ENCODE measurements at places on chromosomes 5 and 9.

DNA sequence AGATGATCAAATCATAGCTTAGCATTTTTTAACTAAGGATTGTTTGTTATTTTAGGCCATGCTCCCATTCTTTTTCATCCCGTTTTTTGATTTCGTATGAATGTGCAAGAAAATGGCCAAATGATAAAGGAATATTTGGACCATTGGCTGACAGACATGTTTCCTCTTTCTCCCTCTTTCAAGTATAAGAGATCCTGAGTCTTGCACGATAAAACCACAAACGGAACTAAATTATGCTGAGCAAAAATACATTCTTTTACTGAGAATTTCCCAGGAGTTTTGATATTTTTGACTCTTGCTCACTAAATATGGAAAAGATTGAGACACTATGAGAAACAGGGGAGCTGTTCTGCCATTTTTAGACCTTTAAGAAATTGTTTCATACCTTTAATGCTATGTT is 90.4 kb upstream of the KLF9 start:
- DNase-seq = peak; percentile 10

DNA sequence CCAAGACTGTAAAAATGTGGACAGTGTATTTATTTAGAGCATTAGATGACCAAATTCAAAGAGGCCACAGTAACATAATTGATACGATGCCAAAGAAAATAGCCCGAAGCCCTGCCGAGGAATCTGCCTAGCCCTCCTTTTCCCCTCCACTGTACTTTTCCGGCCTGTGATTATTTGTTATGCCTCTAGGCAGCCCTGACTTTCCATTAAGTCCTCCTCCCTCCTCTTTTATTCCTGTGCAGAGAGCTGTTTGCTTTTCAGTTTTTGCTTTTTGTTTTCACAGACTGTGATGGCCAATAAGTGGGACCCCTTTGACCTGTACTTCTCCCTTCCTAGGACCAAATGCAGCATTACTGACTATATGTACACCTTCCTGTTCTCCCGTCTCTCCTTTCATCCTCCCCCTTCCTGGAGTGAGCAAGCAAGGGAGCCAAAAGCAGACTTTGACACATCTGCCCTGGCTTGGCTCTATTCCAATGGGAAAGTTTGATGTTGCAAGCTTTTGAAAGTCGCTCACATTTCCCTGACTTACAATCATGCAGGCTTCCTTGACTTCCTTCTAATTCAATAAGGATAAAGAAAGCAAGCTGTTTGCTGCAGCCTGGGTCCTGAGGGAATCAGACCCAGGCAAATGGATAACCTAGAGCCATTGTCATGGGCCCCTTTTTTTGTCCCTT is 76.1 kb downstream of the NREP start:
- peak; percentile 93 for DNase-seq

DNA sequence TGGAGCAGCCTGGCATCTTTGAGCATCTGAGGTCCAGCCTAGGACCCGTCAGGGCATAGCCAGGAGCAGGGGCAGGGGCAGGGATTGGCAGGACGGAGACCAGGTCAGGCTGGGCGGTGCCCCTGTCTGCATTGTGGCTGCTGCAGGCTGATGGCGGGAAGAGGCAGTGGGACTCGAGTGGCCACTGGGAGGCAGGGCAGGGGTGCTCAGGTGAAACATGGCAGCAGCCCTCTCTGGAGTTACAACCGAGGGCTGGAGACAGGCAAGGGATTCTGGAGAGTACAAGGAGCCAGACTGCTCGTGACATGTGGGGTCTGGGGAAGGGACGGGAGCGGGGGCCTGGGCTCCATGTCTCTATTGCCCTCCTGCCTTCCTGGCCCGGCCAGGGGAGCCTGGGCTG is 97.4 kb upstream of the RAPGEF1 start:
- DNase-seq = no peak

DNA sequence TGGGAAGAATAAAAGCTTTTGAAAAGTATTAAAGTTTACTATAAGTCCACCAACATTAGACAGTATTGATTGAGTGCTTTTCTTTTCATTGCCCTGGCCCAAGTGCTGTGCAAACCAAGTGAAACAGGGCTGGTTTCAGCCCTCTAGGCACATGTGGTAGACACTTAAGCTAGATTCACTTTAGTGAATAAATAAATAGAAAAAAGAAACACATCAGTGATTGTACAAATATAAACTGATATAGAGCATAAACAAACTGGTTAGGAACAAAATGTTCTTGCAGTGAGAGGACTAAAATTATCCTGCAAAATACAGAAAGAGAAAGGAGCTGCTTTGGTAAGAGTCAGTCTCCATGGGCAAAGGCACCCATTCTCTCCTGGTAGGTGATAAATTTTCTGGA is 29.7 kb downstream of the ACTBL2 start:
- no peak for DNase-seq

DNA sequence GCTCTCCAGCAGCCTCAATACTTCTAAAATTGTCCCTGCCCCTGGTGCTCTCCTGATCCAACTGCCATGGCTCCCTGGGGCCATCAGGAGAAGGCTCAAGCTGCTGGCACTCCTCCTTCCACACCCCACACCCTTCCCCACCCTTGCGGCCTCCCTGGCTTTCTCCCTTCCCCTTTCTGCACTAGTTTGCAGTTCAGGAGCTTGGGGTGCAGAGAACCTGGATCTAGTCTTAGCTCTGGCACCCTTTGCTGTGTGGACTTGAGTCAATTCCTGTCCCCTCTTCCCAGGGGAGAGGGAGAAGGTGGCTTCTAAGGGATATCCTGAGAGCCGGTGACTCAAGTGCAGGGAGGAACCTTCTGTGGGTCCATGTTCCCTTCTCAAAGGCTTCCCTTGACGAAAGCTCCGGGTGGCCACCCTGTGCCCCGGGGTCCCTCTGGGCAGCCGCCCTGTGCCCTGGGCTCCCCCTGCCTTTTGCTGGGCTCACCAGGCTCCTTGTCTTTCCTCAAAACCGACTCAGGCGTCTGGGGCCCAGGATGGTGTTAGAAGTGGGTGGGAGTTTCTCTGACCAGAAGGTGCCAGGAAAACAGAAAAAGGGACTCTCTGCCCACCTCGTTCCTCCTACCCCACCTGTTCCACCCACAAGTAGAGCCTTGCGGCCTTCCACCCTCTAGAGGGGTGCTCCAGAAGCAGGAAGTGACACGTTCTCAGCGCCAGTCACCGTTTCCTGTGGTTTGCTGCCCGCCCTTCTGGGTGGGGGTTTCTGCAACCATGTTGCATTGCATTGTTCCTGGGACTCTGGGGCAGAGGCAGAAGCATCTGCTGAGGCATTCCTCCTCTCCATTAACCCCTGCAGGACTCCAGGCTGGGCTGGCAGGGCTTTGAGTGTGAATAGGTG is 15.0 kb downstream of the GLIPR2 start:
- no peak for DNase-seq

DNA sequence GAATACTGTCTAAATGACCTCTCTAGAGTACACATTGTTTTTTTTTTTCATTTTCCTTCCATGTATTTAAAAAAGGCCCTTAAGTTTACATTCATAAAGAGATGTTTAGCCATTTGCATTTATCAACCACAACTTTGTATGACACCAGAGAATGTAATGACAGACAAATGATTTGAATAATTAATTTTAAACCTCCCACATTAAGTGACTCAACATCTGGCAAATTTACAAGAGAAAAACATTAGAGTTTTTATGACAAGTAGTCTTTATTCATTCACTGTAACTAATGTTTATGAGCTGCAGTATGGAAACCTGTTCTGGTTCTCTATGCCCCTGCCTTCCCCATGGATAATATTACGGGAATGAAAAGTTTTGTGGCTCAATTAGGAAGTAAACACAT is 1093.8 kb upstream of the CDH9 start:
- DNase-seq = peak; percentile 6

DNA sequence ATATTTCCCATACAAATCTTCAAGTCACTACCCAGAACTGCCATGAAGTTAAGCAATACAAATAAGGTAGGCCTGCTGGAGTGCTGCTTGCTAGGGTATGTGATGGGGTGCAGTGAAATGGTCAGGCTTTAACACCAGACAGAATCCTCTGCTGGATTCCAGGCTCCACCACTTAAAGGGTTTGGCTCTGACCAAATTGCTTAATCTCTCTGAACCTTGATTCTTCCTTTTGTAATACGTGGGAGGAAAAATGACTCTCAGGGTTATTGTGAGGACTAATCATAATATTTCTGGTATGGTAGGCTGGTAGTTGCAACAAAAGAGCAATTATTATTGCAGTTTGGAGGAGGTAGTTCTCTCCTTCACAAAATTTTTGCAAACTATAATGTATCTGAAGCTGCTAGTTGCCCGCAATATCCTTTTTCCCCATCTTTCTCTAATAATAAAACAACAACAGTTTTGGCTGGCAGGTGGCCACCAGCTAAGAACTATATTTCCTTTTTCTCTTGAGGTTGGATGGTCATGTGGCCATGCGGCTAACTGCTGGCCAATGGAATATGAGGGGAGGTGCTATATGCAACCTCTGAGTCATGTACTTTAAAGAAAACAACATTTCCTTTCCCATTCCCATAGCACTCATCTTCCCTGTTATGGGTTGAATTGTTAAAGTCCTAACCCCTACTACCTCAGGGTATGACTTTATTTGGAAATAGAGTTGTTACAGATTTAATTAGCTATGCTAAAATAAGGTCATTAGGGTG is 44.1 kb downstream of the CCL28 start:
- DNase-seq = no peak

GRCh38 chr9:136050701-136051452 is 44.2 kb downstream of the NACC2 start:
- DNase-seq = no peak

GRCh38 chr9:126513159-126514036 is 100.3 kb upstream of the LMX1B start:
- DNase-seq = no peak

DNA sequence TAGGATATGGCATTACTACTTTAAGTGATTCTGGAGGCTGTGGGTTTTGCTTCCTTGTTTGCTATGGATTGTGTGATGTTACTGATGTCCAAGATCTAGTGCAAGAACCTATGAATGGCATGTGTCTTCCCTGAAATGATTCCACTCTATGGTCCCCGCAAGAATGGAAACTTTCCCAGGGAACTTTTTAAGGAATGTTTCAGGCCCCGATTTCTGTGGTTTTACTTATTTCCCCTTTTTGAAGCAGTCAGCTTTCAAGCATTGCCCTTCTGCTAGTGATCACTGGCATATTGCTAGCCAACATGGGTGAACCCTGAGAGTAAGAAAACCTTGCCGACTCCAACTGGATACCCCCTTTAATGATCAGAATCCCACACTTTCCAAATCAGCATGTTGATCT is 26.6 kb upstream of the CD180 start:
- no peak for DNase-seq

DNA sequence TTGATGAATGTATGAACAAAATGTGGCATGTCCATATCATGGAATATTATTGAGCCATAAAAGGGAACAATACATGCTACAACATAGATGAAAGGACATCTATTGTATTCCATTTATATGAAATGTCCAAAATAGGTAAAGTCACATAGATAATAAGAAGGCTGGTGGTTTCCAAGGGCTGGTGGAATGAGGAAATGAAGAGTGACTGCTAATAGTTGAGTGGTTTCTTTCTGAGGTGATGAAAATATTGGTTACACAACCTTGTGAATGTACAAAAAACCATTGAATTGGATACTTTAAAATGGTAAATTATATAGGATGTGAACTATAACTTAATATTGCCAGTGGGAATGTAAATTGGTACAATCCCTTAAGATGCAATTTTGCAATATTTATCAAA is 5.2 kb downstream of the ARSB start:
- DNase-seq = no peak

GRCh38 chr5:98365126-98365525 is 408.3 kb upstream of the RGMB start:
- no peak for DNase-seq

DNA sequence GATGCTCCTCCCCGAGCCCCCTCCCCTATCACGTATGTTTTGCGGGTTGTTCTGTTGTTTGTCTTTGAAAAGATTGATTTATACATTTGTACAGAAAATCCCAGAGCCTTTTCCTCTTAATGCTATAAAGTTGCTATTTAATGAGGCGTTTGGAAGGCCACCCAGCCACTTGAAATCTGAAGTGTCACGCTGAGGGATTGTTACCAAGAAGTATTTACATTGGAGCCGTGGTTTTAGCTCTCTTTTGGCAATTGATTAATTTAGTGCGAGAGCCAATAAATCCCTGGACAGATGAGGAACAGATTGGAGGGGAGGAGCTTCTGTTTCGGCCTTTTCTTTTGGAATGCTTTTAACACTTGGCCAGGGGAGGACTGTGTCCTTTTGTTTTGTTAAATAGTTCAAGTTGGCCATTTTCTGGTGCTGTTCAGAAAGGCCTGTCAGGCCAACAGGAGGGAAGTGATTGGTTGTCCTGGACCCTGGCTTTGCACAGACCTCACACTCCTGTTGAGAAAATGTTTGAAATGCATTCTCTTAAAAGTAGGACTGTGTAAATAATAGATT is 250.2 kb downstream of the PDZD2 start:
- DNase-seq = no peak

- DNase-seq = peak; percentile 12
Measured at GRCh38 chr5:83179966-83180365, 102.6 kb downstream of the XRCC4 start.

DNA sequence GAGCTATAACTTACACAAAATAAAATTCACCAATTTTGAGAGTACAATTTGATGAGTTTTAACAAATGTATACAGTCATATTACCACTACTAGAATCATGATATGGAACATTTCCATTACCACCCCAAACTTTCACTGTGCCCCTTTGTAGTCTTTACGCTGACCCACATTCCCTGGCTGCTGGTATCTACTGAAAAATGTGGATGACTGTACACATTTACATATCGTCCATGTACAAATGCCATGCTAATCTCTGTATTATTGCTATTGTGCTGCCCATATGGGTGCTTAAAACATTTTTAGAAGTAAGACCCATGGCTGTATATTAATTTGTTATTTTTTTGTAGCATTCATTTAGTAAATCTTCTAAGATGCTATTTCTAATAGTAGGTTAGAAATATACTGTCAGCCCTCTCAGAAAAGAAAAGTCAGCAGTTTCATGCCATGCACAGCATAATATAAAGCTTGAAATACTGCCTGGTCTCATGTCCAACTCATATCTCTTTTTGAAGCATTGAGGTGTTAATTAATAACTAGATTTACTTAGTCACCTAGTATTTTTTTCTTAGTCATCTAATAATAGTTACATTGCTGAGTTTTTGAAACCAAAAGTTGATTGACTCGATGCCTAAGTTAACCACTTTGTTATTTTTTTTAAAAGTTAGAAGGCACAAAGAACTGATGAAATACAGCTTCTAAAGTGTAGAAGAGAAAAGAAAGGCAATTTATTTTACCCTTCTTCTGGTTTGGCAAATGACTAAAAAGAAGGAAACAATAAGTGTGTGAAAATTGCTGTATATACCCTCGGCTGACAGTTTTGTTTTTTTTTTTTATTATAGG is 188.3 kb upstream of the MEF2C start:
- DNase-seq = no peak

Data from fibroblast of skin of left biceps (primary cell).